ENCODE measurements at places on chromosomes 6 and 20.

- H3K27me3 ChIP-seq = no peaks in the 10 kb centered on the region
- H3K4me1 ChIP-seq = peaks cover 7% of the 10 kb centered on the region
- DNase-seq = peak; percentile 0
- no peak overlapping the region for H3K4me3 ChIP-seq
Observed at GRCh38 chr6:131995917-131996316, 44.7 kb upstream of the CCN2 start.

DNA sequence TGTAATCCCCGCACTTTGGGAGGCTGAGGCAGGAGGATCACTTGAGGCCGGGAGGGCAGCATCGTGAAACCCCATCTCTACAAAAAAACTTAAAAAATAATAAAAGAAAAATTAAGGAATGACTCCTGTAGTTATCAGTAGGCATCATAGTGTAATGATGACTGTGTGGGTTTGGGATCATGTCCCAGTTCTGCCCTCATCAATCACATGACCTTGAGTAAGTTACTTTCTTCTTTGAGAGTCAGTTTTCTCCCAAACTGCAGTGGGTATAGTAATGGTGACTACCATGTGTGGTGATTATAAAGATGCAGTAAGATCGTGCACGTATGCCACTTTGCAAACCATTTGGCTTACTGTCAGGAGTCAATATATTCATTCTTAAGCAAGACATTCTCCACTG lies 89.2 kb downstream of the TXNDC5 start:
- no peak for DNase-seq
- no peaks in the 10 kb centered on the region for H3K36me3 ChIP-seq
- H3K27me3 ChIP-seq = peaks cover 7% of the 10 kb centered on the region
- H3K4me1 ChIP-seq = no peaks in the 10 kb centered on the region
- no peak overlapping the region for H3K27ac ChIP-seq

GRCh38 chr6:125809570-125810170 lies 18.9 kb downstream of the NCOA7 start:
- no peak for DNase-seq
- H3K4me3 ChIP-seq = no peak overlapping the region
- peaks cover 4% of the 10 kb centered on the region for H3K36me3 ChIP-seq
- H3K4me1 ChIP-seq = peaks cover 23% of the 10 kb centered on the region
- H3K27me3 ChIP-seq = no peaks in the 10 kb centered on the region

DNA sequence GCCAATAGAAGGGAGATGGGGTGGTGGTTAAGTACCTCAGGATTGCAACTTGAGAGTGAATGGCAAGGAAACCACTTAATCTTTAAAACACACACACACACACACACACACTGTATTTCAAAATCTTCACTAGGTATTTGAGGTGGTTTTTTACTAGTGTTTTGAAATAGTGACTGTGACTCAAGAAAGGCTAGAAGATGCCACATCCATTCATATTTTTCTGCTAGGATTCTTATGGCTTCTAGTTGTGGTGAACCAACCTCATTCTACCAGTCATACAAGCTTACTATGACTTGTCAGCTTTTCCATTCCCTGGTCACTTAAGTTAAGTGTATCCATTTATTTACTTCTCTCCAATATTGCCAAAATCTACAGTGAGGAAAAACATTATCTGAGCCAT lies 519.4 kb upstream of the JAG1 start:
- H3K4me3 ChIP-seq = no peak overlapping the region
- H3K27ac ChIP-seq = no peak overlapping the region
- no peak for DNase-seq
- H3K27me3 ChIP-seq = no peaks in the 10 kb centered on the region

DNA sequence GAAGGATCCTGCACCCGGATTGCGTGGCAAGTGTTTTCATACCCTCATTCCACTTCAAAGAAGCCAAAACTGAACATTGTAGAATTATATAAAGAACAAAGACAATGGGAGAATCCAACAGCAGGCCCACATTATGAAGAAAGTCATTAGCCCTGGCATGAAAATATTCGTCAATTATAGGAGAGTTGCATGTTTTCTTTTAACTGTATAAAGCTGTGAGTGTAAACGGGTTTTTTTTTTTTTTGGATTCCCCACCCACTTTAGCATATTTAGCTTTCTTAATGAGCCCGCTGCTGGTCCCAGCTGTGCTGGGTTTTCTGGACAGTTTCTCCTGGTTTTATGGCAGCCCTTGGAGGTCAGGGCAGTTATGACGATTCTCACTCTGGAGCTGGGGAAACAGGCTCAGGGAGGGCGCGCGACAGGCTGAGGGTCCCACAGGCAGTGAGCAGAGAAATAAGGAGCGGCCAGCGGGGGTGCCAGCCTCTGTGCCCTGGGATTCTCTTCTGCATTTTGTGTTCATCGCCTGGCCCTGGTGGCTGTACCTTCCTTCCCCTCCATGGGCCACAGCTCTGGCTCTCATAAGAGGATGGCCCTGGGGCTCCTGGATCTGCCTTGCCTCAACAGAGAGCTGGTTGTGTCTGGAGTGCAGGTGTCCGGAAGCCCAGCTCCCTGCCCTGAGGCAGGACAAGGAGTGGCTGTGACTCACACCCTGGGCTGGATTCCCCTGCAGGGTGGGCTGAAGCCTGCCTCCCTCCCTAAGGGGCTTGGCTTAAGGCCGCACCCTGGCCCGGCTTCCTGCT lies 24.1 kb upstream of the SULF2 start:
- 0 out of 2 replicates have a peak, but pooled peaks cover 9% of the 10 kb centered on the region for H3K27me3 ChIP-seq
- peak; percentile 60 for DNase-seq
- no peak overlapping the region for H3K4me3 ChIP-seq
- no peaks in the 10 kb centered on the region for H3K4me1 ChIP-seq
- H3K27ac ChIP-seq = no peak overlapping the region

GRCh38 chr6:133645966-133646740 lies 242.8 kb upstream of the TCF21 start:
- H3K27ac ChIP-seq = no peak overlapping the region
- H3K4me1 ChIP-seq = no peaks in the 10 kb centered on the region

DNA sequence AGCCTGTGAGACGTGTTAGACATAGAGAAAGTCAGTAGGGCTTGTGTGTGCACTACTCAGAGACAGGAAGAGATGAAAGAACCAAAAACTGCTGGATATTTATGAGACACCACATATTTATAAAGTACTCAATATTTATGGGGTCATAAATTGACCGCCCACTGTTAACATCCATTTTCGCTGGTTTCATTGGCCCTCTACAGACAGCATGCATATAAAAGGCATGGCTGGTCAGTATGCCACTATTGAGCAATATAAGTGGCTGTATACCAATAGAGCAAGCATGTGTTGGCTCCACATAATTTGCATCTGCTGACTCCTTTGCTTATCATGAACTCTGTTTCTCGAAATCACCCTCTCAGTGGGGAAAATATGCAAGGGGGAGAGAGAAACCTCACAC lies 110.3 kb upstream of the BTN3A2 start:
- H3K4me3 ChIP-seq = no peak overlapping the region
- no peaks in the 10 kb centered on the region for H3K4me1 ChIP-seq
- H3K27me3 ChIP-seq = no peaks in the 10 kb centered on the region
- no peaks in the 10 kb centered on the region for H3K36me3 ChIP-seq
- no peak overlapping the region for H3K27ac ChIP-seq

- no peak overlapping the region for H3K4me3 ChIP-seq
- H3K27ac ChIP-seq = no peak overlapping the region
- H3K36me3 ChIP-seq = no peaks in the 10 kb centered on the region
- H3K4me1 ChIP-seq = no peaks in the 10 kb centered on the region
Observed at GRCh38 chr6:69663215-69663614, 133.6 kb downstream of the LMBRD1 start.

- H3K27ac ChIP-seq = no peak overlapping the region
- H3K27me3 ChIP-seq = no peaks in the 10 kb centered on the region
- no peak overlapping the region for H3K4me3 ChIP-seq
- no peak for DNase-seq
- peaks cover 12% of the 10 kb centered on the region for H3K36me3 ChIP-seq
Observed at GRCh38 chr20:41272339-41272738, 45.2 kb downstream of the ZHX3 start.

DNA sequence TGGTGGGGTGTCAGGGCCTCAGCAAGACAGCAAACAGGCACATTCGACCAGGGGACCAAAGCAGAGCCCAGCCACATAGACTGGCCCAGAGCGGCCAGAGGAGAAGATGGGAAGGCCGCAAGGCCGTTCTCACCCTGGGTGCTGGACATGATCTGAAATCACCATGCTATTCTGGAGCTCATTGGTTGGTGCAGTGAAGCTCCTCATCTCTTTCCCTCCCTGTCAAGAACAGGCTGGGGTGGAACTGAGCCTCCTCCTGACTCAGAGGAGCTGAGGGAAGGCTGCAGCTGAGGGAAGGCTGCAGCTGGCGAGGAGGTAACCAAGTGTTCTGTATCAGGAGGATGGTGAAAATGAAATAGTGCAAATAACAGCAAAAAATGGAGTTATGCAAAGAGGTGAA lies 80.0 kb downstream of the AKAP7 start:
- no peak overlapping the region for H3K4me3 ChIP-seq
- no peaks in the 10 kb centered on the region for H3K27me3 ChIP-seq
- no peak for DNase-seq
- no peaks in the 10 kb centered on the region for H3K36me3 ChIP-seq
- H3K4me1 ChIP-seq = peaks cover 4% of the 10 kb centered on the region
- no peak overlapping the region for H3K27ac ChIP-seq

- H3K4me3 ChIP-seq = no peak overlapping the region
- H3K4me1 ChIP-seq = no peaks in the 10 kb centered on the region
- DNase-seq = no peak
Observed at GRCh38 chr6:52077961-52078625, 9.3 kb downstream of the PKHD1 start.

GRCh38 chr6:68326762-68327161 lies 308.3 kb upstream of the ADGRB3 start:
- H3K27ac ChIP-seq = no peak overlapping the region
- H3K36me3 ChIP-seq = no peaks in the 10 kb centered on the region
- H3K4me3 ChIP-seq = no peak overlapping the region
- DNase-seq = no peak
- H3K4me1 ChIP-seq = no peaks in the 10 kb centered on the region
- no peaks in the 10 kb centered on the region for H3K27me3 ChIP-seq

DNA sequence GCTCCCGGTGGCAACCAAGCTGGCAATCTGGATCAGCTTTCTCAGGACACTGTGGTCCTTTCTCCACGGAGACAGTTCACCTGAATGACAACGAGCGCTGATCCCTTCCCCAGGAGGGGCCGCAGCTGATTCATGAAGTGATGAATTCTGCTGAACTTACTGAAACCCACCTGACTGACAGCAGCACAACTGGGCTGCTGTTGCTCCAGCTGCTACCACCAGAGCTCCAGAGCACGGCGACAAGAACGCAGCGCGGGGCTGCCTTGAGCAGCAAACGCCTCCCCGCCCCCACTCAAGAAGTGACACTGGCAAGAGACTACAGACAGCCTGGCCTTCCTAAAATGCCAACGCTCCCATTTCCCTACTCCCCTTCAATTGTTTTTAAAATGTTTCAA lies 10.0 kb downstream of the PXDC1 start:
- no peak overlapping the region for H3K4me3 ChIP-seq
- no peak for DNase-seq
- no peak overlapping the region for H3K27ac ChIP-seq
- no peaks in the 10 kb centered on the region for H3K27me3 ChIP-seq
- H3K4me1 ChIP-seq = peaks cover 5% of the 10 kb centered on the region

- DNase-seq = no peak
- H3K36me3 ChIP-seq = peaks cover 60% of the 10 kb centered on the region
- H3K4me1 ChIP-seq = no peaks in the 10 kb centered on the region
- H3K4me3 ChIP-seq = no peak overlapping the region
- H3K27ac ChIP-seq = no peak overlapping the region
Observed at GRCh38 chr20:2459981-2460751, 10.4 kb downstream of the SNRPB start.

DNA sequence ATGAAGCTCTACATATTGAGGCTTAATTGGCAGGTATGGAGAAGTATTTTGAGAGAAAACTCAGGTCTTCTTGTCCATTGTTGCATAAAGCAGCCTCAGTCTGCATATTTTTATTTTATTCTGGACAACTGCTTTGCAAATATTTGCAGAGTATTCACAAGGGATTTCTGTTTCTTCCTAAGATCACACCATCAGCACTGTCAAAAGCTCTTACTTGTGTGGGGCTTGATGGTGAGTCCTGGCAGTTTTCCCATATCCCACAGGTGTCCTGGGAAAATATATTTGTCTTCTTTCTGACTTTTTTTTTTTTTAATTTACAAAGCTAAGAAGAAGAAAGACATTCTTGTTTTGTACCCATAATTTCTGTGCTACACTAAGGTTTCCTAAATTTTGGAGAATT lies 16.9 kb upstream of the MLIP start:
- no peaks in the 10 kb centered on the region for H3K36me3 ChIP-seq
- H3K4me1 ChIP-seq = no peaks in the 10 kb centered on the region
- H3K4me3 ChIP-seq = no peak overlapping the region
- DNase-seq = no peak
- no peaks in the 10 kb centered on the region for H3K27me3 ChIP-seq
- H3K27ac ChIP-seq = no peak overlapping the region

- no peak for DNase-seq
- no peaks in the 10 kb centered on the region for H3K4me1 ChIP-seq
- H3K27ac ChIP-seq = no peak overlapping the region
- no peaks in the 10 kb centered on the region for H3K36me3 ChIP-seq
Observed at GRCh38 chr6:47752801-47753200, 29.0 kb upstream of the OPN5 start.

DNA sequence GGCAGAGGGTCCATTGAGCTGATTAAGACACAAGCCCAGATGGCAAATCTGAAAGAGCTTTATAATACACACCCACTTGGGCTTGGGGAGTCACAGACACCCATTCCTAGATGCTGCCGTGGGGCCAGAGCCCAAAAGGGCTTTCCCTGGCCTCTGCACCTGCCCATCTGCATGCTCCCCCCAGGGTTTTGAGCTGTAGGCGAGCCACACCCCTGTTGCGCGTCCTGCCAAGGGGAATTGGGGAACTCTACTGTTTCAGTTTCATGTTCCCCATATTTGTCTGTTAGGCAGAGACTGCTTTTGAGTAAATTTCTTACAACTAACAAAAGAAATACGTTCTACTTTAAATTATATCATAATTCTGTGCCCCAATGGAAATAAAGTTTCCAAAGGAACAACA lies 52.9 kb upstream of the FNDC1 start:
- H3K4me3 ChIP-seq = no peak overlapping the region
- H3K27me3 ChIP-seq = peaks cover 16% of the 10 kb centered on the region
- H3K4me1 ChIP-seq = no peaks in the 10 kb centered on the region
- H3K36me3 ChIP-seq = no peaks in the 10 kb centered on the region
- H3K27ac ChIP-seq = no peak overlapping the region

GRCh38 chr6:21258665-21259064 lies 334.9 kb upstream of the SOX4 start:
- no peak for DNase-seq
- no peaks in the 10 kb centered on the region for H3K27me3 ChIP-seq
- no peak overlapping the region for H3K4me3 ChIP-seq
- no peaks in the 10 kb centered on the region for H3K36me3 ChIP-seq

DNA sequence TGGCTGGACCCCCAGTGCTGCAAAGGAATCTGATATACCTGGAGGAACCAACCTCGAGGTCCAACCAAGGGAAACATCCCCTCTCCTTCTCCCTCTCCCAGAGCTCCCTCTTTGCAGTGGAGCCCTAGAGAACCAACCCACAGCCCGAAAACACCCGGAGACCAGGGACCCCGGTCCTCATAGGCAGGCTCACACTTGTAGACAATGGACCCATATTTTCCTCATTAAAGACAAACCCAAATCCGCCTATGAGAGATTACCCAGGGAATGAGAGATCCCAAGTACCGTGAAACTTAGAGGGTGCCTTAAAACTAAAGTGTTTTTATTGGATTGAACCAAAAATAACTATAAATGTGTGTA lies 9.6 kb upstream of the FOXF2 start:
- H3K27me3 ChIP-seq = peaks cover 85% of the 10 kb centered on the region
- no peak overlapping the region for H3K4me3 ChIP-seq
- no peak overlapping the region for H3K27ac ChIP-seq
- H3K36me3 ChIP-seq = no peaks in the 10 kb centered on the region
- no peaks in the 10 kb centered on the region for H3K4me1 ChIP-seq

- no peak overlapping the region for H3K27ac ChIP-seq
- no peaks in the 10 kb centered on the region for H3K27me3 ChIP-seq
- no peak for DNase-seq
- no peaks in the 10 kb centered on the region for H3K36me3 ChIP-seq
- H3K4me3 ChIP-seq = no peak overlapping the region
Observed at GRCh38 chr20:63821811-63822210, 9.3 kb downstream of the ZBTB46 start.
